Ovary (tissue), 10 donors: ENCODE measurements at places on chromosomes 5 and 9. TPM values are rescaled to one million over a fixed set of nuclear protein-coding genes. Genes with fewer than 3 reads are reported as not detected.

Gene SAPCD2
- 0.31 TPM for total RNA-seq

Gene TMEM252
- 0.24 TPM for total RNA-seq

Gene IL9
- total RNA-seq = not detected

Gene SLC34A3
- 0.46 TPM for total RNA-seq

Gene COMMD10
- 31.8 TPM for total RNA-seq

Gene OCLN
- 23.9 TPM for total RNA-seq

Gene NUTM2F
- total RNA-seq = not detected

Gene ZBED3
- 13.7 TPM for total RNA-seq

Gene BTNL3
- total RNA-seq = 0.36 TPM

Gene PCDHB12
- total RNA-seq = 8.1 TPM

Gene LHX3
- not detected for total RNA-seq

Gene PCDHGC3
- total RNA-seq = 72.0 TPM

Gene EMB
- total RNA-seq = 13.7 TPM

Gene PCDHB4
- 8.4 TPM for total RNA-seq
